ENCODE measurements at places on chromosomes 4 and X. TPM values are rescaled to one million over a fixed set of nuclear protein-coding genes. Genes with fewer than 3 reads are reported as not detected.

DNA sequence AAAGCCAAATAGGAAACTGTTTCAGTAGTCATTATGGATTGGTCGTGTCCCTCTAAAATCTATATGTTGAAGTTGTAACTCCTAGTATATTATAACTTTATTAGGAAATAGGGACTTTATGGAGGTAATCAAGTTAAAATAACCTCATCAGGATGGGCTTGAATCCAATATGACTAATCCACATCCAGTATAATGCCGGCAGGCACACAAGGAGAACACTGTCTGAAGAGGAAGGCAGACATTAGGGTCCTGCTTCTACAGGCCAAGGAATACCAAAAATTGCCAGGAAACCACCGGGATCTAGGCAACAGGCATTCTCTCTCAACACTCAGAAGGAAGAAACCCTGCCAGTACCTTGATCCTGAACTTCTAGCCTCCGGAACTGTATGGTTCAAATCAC is 130.3 kb downstream of the ATP10D start:
- no peak for DNase-seq

DNA sequence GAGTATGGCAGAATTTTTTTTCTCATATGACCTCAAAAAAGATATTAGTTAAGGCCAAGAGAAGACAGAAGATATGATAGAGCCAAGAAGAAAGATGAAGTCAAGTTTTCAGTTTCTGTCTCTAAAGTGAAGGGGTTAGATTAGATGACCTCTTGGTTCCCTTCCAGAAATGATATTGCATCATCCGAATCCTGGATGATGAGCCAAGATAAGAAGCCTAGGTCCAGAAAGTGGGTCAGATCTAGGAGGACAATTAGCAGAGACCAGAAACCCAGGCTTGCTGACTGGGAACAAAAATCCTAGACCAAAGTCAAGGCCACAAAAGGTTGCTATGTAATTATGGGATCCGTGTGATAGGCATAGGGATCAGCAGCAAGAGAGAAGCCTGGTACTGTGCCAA is 20.2 kb downstream of the SATL1 start:
- DNase-seq: no peak

- DNase-seq: no peak
Observed at GRCh38 chr4:70000711-70001110, 4.9 kb downstream of the STATH start.

GRCh38 chrX:81791086-81791485 is 589.2 kb downstream of the SH3BGRL start:
- DNase-seq: no peak

DNA sequence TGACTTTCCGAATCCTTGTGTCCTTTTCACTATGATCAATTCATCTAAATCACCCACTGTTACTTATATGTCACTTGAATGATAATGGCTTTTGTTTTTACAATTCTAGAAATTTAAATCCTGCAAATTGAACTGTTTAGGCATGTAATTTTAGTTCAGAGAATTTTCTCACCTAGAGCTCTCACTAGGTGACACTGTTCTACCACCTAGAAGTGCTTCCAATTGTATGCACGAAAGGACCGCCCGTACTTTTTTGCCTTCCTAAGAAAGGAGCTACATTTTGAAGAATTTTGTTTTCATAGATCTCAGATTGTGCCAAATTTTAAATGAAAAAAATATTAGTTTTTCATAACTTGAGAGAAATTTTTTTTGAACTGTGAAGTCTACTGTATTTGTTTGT is 481.6 kb upstream of the FSTL5 start:
- DNase-seq: no peak

GRCh38 chr4:76301068-76301774 is 5.3 kb upstream of the STBD1 start:
- DNase-seq: peak; percentile 35

- no peak for DNase-seq
Observed at GRCh38 chr4:161906836-161907589, 256.8 kb downstream of the FSTL5 start.

DNA sequence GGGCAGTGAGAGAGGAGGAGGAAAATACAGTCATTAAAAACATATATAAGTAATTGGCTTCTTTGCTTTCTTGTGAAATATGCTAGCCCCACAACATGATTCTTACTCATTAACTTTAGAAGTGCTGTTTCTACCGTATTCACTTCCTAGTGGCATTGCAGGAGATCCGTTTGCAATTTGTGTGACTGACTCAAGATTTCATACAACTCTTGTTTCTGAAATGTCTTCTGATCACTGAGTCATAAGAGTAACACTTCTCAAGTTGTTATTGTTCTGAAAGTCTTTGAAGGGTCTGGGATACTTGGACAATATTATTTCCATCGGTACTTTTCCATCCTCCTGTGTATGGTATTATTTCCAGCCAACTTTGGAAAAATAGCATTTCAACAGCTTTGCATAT is 310.8 kb downstream of the PACRGL start:
- no peak for DNase-seq

- no peak for DNase-seq
Observed at GRCh38 chrX:119273420-119274192, 37.5 kb downstream of the PGRMC1 start.

DNA sequence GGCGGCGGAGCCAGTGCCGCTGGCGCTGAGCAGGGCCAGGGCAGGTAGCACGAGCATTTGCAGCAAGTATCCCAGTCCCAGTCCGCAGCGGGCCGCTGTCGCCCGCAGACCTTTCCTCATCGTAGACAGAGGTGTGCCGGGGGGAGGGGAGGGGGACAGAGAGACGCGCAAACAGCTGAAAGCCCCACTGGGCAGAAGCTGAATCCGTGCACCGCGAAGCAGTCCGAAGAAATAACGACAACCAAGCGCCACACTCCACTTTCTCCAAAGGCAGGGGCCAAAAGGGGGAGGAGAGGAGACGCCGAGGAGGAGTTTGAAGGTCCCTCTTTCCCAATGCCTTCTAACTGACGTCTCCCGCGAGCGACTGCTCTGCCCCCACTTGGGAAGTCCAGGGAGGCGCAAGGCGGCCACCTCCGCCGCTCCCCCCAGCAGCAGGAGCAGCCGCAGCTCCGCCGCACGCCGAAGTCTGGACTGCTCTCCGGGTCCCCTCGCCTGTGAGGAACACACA is at the start of gene UNC5C:
UNC5C (minus strand) TSS at position 236 of the 508 bp plus-strand sequence.
- DNase-seq: peak; percentile 79

GRCh38 chr4:156858071-156858470 is 113.5 kb downstream of the PDGFC start:
- DNase-seq: no peak

DNA sequence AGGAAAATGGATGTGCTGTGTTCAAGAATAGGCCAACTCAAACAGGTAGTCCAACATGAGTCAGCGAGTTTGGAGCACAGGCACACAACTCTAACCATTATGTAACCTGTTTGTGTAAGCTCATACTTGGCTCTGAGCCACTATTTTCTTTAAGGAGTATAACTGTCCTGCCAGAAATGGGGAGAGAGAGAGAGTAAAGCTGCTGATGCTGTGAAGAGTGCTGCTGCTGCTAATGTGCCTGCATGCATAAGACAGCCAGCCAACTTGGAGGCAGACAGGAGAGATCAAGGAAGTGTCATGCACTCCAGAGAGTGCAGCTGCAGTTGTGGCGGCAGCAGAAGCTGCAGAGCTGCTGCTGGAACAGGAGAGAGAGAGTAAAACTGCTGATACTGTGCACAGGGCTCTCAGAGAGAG is 11.7 kb upstream of the STATH start:
- peak; percentile 14 for DNase-seq

DNA sequence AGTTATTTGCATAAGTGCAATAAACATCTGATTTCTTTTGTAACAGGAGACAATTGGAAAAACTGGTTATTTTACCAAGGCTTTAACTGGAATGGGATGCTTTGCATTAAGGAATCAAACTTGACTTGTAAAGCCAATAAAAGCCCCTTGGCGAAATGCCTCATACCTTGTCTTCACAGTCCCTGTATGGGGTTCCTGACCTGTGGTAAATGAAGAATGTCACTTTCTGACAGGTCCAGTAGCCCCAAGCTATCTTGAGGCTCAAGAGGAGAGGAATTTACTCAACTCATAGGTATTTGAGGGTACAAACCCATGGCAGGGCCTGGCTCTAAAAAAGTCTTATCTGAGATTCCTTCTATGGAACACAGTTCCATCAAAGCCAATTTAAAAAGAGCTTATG is 78.0 kb downstream of the ACOX3 start:
- no peak for DNase-seq

DNA sequence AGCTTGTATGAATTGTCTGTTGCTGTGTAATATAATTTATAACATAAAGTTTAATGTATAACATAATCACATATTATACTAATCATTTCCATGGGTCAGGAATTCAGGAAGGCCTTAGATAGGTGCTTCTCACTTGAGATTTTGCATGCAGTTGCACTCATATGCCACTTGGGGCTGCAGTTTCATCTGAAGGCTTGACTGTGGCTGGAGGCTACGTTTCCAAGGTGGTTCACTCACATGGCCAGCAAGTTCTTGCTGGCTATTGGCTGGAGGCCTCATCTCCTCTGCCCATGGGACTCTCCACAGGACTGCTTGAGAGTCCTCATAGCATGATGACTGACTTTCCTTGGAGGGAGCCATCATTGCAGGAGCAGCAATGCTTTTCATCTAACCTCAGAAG is 53.4 kb upstream of the STX18 start:
- no peak for DNase-seq

- DNase-seq: no peak
Observed at GRCh38 chrX:55638933-55639332, 15.7 kb downstream of the FOXR2 start.

- DNase-seq: no peak
Observed at GRCh38 chrX:110087485-110088356, 84.8 kb downstream of the TMEM164 start.

- DNase-seq: no peak
Observed at GRCh38 chrX:65925005-65925404, 114.9 kb downstream of the VSIG4 start.

- no peak for DNase-seq
Observed at GRCh38 chrX:118496763-118497079, 1.1 kb downstream of the DOCK11 start.

DNA sequence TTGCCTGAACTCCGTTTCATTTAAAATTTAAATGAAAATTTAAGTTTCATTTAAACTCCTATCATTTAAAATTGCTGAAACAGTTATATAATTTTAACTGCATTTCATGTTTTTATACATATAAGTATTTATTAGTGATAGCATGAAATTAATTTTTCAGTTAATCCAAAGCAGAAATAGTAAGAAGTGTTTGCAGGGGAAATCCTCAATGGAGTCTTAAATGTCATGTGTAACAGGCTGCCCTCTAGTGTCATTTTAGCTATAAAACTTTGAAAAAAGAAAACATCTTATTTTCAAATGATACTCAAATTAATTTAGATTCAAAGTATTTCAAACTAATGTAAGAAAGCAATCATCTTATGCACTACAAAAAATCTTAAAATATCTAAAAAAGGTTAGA is 27.2 kb downstream of the TAPT1 start:
- DNase-seq: no peak

GRCh38 chr4:145681956-145682355 is 2.0 kb downstream of the C4orf51 start:
- no peak for DNase-seq

DNA sequence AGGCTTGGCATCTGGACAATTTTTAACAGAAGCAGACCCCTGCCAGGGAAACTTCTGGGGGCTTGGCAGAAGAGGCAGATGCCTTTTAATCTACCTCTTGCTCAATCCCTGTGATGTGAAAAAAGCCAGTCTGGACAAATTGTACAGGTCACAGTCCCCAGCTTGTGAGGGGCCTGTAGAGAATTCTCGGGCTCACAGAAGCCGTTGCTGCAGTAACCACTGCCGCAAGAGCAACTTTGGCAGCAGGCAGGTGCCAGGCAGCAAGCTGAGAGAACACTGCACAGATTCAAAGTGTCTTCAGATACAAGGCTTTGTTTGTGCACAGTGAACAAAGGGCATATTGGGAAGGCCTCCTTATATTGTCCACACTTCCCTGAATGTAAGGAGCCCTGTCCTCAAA is 11.7 kb downstream of the GPKOW start:
- DNase-seq: no peak

DNA sequence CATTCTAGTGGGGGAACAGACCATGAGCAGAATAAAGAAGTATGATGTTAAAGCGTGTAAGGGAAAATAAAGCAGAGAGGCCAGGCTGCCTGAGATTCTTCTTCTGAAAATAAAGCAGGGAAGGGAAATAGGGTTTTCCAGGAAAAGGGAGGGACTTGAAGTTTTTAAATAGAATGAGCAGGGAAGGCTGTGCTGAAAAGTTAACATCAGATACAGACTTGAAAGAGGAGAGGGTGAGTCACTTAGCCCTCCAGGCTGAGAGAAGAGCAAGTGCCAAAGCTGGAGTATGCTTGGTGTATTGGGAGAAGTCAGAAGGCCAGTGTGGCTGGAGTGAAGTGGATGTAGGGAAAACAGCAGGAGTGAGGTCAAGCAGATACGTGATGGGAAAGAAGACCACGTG is 10.0 kb upstream of the PLK4 start:
- DNase-seq: no peak

DNA sequence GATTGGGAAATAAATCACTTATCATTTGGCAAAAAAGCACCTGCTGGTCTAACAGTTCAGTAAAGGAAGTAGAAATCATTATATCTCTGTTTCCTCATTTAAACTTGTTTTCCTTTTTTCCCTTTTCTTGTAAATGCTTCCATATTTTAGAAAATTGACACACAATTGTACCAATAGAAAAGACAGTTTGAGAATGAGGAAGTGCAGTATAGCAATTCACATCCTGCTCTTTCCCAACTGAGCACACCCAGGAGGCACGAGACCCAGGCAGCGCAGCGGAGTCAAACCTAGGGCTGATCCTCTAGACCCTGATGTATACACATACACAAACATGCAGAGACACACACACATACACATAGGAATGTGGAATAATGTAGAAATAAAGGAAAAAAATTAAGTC is 74.8 kb upstream of the PACRGL start:
- DNase-seq: no peak

- no peak for DNase-seq
Observed at GRCh38 chrX:153649178-153649914, 2.3 kb downstream of the DUSP9 start.

DNA sequence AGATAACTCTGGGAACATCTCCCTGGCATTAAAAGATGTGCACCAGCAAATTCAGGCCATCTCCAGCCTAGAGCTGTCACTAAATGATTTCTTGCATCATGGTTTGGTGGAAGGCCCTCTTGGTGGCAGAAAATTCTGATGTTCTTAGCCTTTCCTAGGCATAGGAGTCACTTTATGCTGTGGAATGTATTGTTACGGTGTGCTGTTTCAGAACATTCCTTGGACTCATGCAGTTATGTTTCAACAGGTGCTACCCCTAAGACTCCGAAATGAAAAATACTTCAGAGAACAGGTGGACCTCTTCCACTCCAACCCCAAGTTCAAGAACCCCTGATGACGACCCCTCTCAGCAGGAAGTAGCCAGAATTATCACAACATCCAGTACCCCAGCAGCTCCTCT is 20.3 kb upstream of the PAPSS1 start:
- DNase-seq: no peak

CXCL3 gene
- total RNA-seq: not detected

SPANXN3 gene
- total RNA-seq: not detected

RBM46 gene
- not detected for total RNA-seq

AMTN gene
- total RNA-seq: not detected

CXCL6 gene
- 0.16 TPM for total RNA-seq

POU4F2 gene
- not detected for total RNA-seq

ASB12 gene
- 0.21 TPM for total RNA-seq
